ENCODE measurements at places on chromosomes 5 and 9.
A peak's percentile ranks its signal among the peaks of the same experiment; 100 is the strongest.

DNA sequence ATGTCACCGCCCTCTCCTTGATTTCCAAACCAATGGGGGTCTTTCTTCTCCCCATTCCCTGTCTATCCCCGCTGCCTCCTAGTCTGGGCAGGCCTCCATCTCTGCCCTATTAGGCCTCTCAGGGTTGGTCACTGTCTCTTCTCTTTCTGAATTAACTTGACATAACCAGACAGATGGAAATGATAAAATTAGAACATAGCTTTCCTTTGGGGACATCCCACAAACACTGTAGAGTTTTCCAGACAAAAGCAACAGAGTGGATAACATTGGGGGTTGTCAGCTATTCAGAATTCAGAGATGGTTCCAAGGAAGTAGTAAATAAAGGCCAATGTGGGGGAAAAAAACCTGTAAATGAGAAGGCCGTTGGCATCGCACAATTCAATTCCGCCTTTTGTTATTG is 24.7 kb downstream of the LHX6 start:
- no peak for DNase-seq

- DNase-seq, result no peak
Observed at GRCh38 chr5:155750571-155750970, 576.4 kb upstream of the SGCD start.

- DNase-seq, result no peak
Observed at GRCh38 chr5:160471761-160472160, 50.1 kb downstream of the PTTG1 start.

DNA sequence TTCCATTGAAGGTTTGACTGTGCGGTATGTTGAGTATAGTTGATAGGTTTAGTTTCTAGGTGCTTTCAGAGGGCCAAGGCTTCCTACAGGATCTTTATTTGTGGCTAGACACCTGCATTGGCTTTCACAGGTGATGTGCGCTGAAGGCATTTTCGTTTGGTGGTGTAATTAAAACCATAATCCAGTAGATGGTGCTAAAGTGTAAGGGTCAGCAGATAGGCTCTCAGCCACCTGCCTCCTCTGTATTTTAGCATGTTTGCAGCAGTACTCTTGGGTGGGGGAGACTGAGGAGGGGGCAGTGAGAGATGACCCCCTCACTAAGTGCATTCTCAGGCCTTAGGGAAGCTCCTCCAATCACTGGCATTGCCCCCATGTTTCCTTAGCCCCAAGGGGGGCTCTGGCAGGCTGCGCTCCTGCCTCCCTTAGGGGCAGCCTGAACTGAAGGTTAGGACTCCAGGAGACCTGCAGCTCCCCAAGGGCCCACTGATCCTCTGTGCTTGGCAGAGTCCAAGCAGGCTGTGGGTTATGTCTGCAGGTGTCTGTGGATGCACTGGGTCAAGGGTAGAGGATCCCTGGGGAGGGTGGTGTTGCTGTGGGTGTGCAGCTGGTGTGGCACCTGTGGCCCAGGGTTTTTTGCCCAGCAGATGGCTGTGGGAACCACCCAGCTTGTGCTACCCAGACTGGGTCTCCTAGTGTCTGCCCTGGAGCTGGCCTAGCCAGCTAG is 23.4 kb downstream of the CDK20 start:
- DNase-seq, result no peak

DNA sequence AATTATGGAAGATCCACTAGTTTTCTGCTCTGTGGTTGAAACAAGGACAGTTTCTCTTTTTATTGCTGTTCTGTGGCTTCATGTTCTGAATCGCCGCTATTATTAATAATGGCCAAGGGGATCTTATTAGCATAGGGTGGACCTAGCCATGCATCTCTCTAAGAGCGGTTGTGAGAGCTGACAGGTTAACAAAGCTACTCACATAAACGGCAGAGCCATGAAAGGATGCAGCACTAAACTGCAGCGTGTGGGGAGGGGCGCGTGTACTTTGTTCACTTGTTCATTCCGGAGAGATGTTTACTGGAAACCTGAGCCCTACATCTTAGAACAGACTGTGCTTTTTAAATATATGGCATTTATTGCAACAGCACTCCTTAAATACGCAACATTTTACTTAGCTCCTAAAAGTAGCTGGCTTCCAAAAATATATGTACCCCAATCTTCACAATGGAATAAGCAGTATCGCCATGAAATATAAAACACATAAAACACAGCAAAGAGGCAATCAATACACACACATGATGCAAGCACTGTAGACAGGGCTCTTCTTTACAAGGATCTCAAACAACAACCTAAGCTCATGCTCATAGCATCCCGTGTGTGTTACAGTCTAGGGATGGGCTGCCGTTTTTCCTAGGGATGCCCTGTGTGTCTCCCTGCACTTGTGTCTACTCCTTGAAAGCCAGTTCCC is 424.6 kb downstream of the MED10 start:
- no peak for DNase-seq

DNA sequence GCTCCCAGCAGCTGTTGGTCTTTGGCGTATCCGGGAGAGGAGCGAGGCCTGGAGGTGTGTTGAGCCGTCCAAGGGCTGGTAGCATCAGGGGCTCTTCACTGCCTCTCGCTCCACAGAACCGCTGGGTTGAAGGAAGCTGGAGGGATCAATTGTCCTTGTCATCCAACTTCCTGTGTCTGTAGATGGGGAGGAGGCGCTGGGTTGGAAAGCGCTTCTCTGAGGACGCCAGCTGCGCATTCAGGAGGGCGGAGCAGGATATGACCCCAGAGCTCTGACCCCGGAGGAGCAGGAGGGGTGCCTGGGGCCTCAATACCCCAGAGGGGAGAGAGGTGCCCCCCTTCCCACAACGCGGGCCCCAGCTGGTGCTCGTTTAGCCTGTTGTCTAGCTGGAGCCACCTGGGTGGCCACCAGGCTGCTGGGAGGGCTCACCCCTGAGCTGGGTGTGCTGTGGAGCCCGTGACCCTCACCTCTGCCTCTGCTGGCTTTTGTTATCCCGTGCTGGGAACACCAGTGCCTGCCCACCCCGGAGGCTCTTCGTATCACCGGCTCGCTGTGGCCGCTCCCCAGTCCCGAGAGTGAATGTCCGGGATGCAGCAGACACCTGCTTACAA is 2.0 kb upstream of the DBH start:
- DNase-seq, result no peak

DNA sequence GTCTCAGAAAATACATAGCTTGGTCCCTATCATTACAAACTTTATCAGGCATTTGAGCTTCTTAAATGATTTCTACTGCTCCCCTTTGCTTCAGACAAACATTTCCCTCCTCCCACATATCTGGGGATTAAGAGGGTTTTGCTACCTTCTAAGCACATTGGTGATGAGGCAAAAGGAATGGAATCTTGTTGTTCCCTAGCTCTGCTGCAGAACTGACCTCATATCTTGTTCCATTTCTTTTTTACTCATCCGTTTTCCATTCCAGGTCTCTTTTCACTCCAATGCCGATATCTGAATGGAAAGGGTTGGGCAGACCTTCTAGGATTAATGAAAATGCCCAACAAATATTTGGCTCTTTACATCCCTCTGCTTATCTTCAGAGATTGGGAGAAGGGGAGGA is 444.6 kb downstream of the ZNF608 start:
- DNase-seq, result no peak

DNA sequence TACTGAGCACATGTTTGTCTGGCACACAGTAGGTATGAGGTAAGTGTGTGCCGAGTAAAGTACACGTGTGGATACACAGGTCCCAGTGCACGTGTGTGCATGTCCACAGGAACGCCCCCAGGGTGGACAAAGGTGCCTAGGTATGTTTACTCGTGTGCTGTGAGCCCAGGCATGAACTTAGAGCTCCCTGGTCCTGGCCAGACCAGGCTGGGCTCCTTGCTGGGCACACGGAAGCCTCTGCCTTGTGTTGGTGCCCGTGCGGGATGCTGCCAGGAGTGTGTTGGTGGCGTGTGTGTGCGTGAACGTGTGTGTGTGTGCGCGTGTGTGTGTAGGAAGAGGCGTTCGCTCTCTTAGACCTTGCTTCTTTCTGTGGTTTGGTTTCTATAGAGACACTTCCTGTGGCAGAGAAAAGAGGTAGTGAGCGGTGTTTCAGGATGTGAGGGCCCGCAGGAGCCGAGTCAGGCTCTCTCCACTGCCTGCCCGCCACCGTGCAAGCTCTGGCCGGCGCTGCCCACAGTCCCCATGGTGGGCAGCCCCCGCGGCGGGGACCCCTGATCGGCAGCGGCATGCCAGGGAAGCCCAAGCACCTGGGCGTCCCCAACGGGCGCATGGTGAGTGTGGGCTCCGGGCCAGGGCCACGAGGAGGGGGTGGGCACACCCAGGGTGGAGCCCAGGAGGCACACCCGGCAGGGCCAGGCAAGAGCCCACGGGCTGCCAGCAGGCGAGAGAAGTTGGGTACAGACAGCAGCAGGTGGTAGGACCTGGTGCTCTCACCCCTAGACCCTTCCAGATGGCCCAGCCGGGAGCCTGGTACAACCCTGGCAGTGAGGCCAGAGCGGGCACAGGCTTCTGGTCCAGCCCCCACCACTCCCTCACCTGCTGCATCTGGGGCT is at the start of gene RGS14:
Gene RGS14 (plus strand): TSS at position 466 of the 893 bp plus-strand sequence. CDS start 101 bp downstream, at position 567.
- no peak for DNase-seq

- no peak for DNase-seq
Observed at GRCh38 chr9:15222313-15222712, 84.7 kb downstream of the TTC39B start.

- DNase-seq, result no peak
Observed at GRCh38 chr5:158287643-158288271, 428.8 kb upstream of the CLINT1 start.

DNA sequence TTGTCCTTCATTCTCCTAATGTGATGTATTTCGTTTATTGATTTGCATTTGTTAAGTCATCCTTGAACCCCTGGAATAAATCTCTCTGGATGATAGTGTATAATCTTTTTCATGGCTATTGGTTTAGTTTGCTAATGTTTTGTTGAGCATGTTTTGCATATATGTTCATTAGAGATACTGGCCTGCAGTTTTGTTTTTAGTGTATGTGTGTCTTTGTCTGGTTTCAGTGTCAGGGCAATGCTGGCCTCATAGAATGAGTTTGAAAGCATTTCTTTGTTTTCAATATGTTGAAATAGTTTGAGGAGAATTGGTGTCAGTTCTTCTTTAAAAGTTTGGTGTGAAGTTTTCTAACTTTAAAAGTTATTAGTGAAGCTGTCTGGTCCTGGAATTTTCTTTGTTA is 149.6 kb upstream of the ATP10B start:
- DNase-seq, result peak; percentile 2

DNA sequence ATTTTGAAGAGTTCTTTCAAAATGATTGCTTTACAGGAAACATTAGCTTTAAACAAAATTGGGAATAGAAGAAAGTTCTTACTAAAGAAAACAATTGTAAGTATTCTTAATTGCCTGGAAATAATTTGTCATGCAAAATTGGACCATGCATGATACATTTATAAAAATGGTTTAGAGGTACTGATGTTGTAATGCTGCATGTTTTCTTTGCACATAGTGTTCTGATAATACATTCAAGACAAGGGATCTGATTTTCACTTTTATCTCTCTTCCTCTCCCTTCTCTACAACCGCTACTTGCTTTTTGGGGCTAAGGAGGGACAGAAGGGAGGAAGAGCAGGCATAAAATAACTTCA is 211.6 kb upstream of the MPDZ start:
- no peak for DNase-seq

DNA sequence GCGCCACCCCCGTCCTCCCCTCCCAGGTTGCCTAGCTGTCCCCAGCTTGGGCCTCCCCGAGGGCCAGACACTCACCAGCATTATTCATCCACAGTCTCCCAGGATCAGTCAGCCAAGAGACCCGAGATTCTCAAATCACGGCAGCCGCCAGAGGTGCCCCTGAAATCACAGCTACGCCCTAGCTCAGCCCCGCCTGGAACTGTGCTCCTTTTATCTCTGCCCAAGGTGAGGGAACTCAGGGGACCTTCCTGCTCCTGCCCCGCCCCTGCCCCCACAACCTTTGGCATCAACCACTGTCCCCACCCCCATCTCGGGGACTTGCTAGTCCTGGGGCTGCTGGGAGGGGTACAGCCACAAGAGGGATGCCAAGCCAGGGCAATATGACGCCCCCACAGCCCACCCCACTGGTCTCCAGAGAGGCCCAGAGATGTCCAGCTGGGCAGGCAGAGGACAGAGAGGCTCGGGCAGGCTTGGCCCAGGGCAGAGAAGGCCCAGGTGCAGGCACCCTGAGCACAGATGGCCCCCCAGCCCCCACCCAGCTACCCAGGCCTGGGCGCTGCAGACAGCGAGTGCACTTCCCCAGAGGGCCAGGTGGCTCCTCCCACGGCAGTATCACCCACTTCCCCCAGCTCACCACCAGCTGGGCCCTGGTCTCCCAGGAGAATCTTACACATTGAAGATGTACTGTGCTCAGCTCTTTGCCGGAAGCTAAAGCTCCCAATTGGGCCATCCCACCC is at the start of gene FUT7:
Gene FUT7 (minus strand): TSS at position 185 of the 737 bp plus-strand sequence. CDS start 97 bp downstream, at position 88.
- no peak for DNase-seq

DNA sequence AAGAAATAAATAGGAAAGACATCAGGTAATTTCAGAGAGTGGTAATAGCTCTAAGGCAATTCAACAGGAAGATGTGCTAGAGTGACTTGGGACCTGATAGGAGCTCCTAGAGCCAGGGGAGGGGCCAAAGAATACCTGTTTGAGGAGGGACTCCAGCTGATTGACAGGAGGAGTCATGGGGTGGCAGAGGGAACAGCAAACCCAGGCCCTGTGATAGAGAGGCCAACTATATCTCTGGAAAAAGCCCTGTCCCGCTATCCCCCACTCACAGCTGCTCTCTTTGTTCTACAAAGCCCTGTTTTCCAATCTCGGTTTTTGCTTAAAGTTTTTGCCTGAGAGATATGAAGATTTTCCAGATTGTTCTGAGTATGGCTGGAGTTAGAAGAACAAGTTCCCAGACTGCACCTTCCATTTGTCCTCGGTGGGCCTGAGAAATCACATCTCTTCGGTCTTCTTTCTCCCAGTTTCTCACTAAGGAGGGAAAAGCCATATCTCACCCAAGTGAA is 9.0 kb upstream of the NSD1 start:
- DNase-seq, result no peak

GRCh38 chr5:103607346-103607745 is 44.8 kb upstream of the NUDT12 start:
- DNase-seq, result no peak

- no peak for DNase-seq
Observed at GRCh38 chr9:16618524-16618923, 251.9 kb downstream of the BNC2 start.

- DNase-seq, result no peak
Observed at GRCh38 chr5:159224471-159224870, 15.1 kb upstream of the RNF145 start.

- no peak for DNase-seq
Observed at GRCh38 chr5:136890431-136891148, 525.2 kb upstream of the TRPC7 start.

DNA sequence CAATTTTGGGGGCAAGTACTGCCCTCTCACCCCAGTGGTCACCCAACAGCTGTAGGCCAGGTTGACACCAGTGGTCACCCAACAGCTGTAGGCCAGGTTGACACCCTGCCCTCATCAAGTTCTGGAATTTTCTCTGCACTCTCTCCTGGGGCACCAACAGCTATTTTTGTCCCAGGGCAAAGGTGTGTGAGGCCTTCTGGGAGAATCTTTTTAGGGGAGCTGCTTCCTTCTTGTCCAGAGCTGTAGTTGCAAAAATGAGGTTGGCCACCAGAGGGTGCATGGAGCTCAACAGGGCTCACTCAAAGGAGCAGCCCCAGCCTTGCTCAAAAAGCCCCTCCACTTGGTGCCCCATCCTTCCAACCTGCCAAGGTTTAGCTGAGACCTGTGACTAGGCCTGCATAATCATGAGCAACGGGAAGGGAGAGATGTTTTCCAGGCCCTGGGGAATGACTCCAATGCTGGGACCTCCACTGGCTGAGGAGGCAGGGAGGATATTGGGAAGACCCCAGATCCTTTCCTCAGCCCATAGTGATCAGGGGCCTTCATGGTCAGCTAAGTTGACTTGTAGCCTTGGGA is 10.6 kb upstream of the P4HA2 start:
- no peak for DNase-seq

Measured in foreskin melanocyte (primary cell).